ENCODE measurements at places on chromosomes 6 and 20. TPM values are rescaled to one million over a fixed set of nuclear protein-coding genes. Genes with fewer than 3 reads are reported as not detected.

Gene DEFB112
- total RNA-seq, result not detected

Gene HSPA12B
- 5.9 TPM for total RNA-seq

Gene ATXN1
- total RNA-seq, result 10.8 TPM

Gene SLC4A11
- 7.8 TPM for total RNA-seq

Gene VSTM2L
- not detected for total RNA-seq

Gene OR11A1
- total RNA-seq, result not detected

Gene PRL
- total RNA-seq, result not detected

Gene MED23
- total RNA-seq, result 45.6 TPM

Gene TBPL1
- 35.2 TPM for total RNA-seq

Gene C6orf141
- 56.2 TPM for total RNA-seq

All from dermis lymphatic vessel endothelial cell (primary cell).